ENCODE measurements at places on chromosomes 6 and 20. TPM values are rescaled to one million over a fixed set of nuclear protein-coding genes. Genes with fewer than 3 reads are reported as not detected.

The ENPP4 gene
- total RNA-seq, result 19.1 TPM

The UNC93A gene
- total RNA-seq, result not detected

The MUCL3 gene
- not detected for total RNA-seq

The MACROD2 gene
- total RNA-seq, result 4.8 TPM

The TDRD6 gene
- 0.26 TPM for total RNA-seq

DNA sequence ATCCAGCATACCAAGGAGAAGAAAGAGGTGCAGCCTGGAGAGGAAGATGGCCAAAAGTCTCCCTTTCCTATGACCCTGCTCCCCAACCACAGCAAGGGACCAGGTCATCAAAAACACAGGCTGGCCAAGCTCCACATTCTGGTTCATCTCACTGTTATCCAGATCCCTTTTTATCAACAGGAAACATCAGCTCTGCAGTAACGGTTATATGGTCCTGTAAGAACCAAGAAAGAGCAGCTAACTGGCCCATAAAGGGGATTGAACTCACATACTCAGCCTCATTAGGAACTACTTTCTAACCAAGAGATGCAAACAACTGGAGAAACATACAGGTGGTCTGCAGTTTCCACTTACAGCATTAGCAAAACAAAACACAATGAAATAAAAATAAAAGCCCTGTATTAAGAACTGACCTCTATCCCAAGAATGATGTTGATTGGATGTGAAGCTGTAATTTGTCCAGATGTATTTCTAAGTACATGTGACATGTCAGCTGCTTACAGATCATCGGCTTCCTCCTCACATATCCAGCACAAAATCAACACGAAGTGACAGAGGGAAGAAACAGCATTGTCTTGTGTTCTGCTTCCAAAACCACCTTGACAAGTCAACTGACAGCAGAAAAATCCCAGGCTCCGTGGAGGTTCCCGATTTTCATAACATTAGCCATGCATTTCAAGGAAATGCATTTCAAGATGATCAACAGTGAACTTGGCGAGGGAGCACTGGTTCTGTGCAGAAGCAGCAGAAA, 557.2 kb upstream of the AGPAT4 start:
- H3K27me3 ChIP-seq, result no peaks in the 10 kb centered on the region
- H3K4me1 ChIP-seq, result no peaks in the 10 kb centered on the region
- no peak for DNase-seq
- no peak overlapping the region for H3K4me3 ChIP-seq
- no peaks in the 10 kb centered on the region for H3K36me3 ChIP-seq

- H3K4me3 ChIP-seq, result no peak overlapping the region
- H3K4me1 ChIP-seq, result no peaks in the 10 kb centered on the region
- no peak overlapping the region for H3K27ac ChIP-seq
- DNase-seq, result no peak
- no peaks in the 10 kb centered on the region for H3K27me3 ChIP-seq
Observed at GRCh38 chr6:13045676-13046075, 282.7 kb downstream of the TBC1D7 start.

- H3K27ac ChIP-seq, result no peak overlapping the region
- no peaks in the 10 kb centered on the region for H3K36me3 ChIP-seq
- no peaks in the 10 kb centered on the region for H3K4me1 ChIP-seq
- no peak for DNase-seq
- no peak overlapping the region for H3K4me3 ChIP-seq
- H3K27me3 ChIP-seq, result no peaks in the 10 kb centered on the region
Observed at GRCh38 chr20:9949563-9949962, 85.2 kb upstream of the ANKEF1 start.

- H3K27me3 ChIP-seq, result no peaks in the 10 kb centered on the region
- H3K4me3 ChIP-seq, result no peak overlapping the region
Observed at GRCh38 chr6:74656453-74656852, 549.4 kb downstream of the COL12A1 start.

DNA sequence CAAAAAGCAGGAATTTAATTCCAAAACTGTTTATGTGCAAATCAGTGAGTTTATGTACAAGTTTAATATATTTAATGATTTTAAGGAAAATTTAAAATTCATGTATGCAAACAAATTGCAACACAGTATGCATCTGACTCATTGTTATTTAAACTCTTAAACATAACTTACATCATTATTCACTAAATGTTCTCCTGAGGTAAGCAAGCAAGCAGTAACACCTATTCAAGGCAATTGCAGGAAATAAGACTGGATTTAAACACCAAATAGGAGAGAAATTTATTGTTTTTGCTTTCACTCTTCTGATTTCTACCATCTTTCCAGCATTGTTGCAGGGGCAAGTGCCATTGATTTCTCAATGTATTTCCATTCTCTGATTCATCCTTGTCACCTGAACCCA, 239.5 kb downstream of the TFAP2A start:
- H3K27ac ChIP-seq, result no peak overlapping the region
- H3K4me3 ChIP-seq, result no peak overlapping the region
- H3K36me3 ChIP-seq, result no peaks in the 10 kb centered on the region
- no peaks in the 10 kb centered on the region for H3K27me3 ChIP-seq
- no peak for DNase-seq
- H3K4me1 ChIP-seq, result no peaks in the 10 kb centered on the region

DNA sequence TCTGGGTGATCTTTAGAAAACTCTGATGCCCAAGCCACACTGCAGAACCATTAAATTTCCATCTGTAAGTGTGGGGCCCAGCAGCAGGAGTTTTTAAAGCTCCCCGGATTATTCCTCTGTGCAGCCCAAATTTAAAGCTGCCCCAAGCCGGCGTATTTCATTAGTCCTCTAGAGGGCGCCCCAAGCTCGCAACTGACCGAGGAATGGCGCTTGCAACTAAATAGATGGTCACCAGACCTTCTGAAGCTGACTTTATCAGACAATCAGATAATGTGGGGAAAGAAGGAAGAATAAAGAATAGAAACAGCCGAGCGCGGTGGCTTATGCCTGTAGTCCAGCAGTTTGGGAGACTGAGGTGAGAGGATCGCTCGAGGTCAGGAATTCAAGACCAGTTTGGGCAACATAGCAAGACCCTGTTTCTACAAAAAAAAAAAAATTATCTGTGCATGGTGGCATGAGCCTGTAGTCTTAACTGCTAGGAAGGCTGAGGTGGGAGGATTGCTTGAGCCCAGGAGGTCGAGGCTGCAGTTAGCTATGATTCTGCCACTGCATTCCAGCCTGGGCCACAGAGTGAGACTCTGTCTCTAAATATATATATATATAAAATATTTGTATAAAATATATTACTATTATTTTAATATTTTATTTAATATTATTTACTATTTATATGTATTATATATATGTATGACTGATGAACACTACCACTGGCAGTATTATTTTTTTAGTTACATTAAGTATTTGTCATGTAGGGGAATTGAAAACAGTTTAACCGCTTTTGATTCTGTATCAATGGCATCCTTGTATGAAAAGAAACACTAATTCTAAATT, 56.0 kb downstream of the OTOR start:
- H3K27ac ChIP-seq, result no peak overlapping the region
- no peak overlapping the region for H3K4me3 ChIP-seq
- no peaks in the 10 kb centered on the region for H3K4me1 ChIP-seq
- peak; percentile 59 for DNase-seq
- H3K27me3 ChIP-seq, result no peaks in the 10 kb centered on the region
- no peaks in the 10 kb centered on the region for H3K36me3 ChIP-seq

DNA sequence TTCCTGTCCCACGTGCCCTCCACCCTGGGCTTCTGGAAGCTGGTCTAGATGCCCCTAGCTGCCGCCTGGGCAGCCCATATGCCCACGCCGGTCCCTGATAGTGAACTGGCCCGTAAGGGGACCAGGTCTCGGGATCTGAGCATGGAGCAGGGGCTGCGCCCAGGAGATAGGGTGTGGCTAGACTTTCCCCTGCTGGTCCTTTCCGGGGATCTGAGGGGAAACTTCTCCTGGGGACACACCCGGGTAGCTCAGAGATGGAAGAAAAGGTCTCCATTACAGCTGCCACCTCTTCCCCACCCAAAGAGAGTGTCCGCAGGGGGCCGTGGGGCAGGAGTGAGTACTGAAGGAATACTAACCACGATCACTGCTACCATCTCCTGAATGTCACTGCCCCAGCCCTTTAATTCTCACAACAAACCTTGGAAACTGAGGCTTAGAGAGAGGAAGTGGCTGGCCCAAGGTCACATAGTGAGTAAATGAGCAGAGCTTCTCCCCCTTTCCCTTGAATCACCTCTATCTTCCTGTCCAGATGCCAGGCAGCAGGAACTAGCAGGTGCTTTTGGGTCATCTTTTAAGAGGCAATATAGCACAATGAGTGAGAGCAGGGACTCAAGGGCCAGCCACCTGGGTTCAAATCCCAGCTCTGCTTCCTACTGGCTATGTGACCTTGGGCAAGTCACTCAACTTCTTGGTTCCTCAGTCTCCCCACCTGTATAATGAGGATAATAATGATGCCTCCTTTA, 11.8 kb upstream of the CCN5 start:
- no peaks in the 10 kb centered on the region for H3K36me3 ChIP-seq
- peak overlapping the region; percentile 68 for H3K27ac ChIP-seq
- peaks cover 36% of the 10 kb centered on the region for H3K4me1 ChIP-seq
- no peaks in the 10 kb centered on the region for H3K27me3 ChIP-seq
- no peak for DNase-seq

DNA sequence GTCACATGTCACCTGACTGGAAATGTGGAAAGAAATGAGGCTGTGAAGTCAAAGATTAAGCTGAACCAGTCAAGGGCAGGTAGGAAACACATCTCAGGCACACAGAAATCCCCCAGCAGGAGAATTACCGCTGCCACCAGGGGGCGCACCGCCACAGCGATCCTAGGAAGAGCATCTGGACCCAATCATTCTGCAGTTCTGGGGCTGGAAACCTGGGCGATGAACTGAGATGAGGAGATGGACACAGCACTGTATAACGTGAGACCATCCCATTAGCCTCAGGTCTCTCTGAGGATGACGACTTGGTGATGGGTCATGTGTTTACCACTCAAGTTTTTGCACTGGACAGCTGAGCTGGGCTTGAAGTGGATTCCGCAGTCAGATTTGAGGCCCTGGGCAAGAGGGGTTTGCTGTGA, 6.5 kb upstream of the SLC24A3 start:
- H3K4me3 ChIP-seq, result no peak overlapping the region
- no peak overlapping the region for H3K27ac ChIP-seq
- no peaks in the 10 kb centered on the region for H3K27me3 ChIP-seq
- no peaks in the 10 kb centered on the region for H3K36me3 ChIP-seq
- no peaks in the 10 kb centered on the region for H3K4me1 ChIP-seq

DNA sequence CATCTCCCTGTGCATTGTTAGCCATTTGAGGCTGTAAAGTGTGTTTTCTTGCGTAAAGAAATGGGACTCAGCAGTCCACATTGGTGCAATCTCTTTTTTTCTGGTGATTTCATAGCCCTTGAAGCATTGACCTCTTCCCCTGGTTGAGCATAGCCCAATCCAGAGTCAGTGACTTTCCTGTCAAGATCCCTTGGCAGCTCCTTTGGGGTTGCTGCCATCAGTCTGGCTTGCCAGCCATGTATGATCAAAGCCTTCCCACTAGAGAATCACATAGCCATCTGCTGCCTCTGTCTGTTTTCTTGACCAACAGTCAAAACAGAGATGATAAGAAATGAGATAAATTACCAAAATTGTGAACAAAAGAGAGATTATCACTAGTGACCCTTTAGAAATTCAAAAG, 19.6 kb downstream of the HLA-A start:
- no peak overlapping the region for H3K4me3 ChIP-seq
- H3K4me1 ChIP-seq, result peaks cover 21% of the 10 kb centered on the region
- H3K36me3 ChIP-seq, result no peaks in the 10 kb centered on the region
- DNase-seq, result no peak
- H3K27ac ChIP-seq, result peak overlapping the region; percentile 64
- no peaks in the 10 kb centered on the region for H3K27me3 ChIP-seq

Measured in psoas muscle (tissue), 8 donors.